CD8-positive, alpha-beta T cell (primary cell): ENCODE measurements at places on chromosomes 4 and X. TPM values are rescaled to one million over a fixed set of nuclear protein-coding genes. Genes with fewer than 3 reads are reported as not detected.

Gene POU4F2
- total RNA-seq = not detected

Gene TGIF2LX
- not detected for total RNA-seq

DNA sequence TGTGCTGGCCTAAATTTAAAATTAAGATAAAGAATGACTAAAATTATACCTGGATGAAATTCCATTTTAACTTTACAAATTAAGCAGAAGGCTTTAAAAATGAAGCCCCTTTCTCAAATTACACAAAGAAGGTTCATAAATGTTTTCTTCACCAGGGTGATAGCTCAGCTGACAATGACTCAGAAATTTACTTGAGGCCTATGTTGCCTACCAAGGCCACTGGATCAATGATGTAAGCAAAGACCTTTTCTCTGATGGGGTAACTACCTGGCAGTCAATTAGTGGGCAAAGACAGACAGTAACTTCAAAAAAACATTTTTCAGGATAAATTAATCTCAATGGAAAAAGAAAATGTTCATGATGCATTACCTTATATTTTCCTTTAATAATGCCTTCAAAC lies 23.9 kb upstream of the GPR34 start:
- DNase-seq = no peak

GRCh38 chr4:184282251-184282713 lies 64.6 kb upstream of the ENPP6 start:
- peak; percentile 39 for DNase-seq

DNA sequence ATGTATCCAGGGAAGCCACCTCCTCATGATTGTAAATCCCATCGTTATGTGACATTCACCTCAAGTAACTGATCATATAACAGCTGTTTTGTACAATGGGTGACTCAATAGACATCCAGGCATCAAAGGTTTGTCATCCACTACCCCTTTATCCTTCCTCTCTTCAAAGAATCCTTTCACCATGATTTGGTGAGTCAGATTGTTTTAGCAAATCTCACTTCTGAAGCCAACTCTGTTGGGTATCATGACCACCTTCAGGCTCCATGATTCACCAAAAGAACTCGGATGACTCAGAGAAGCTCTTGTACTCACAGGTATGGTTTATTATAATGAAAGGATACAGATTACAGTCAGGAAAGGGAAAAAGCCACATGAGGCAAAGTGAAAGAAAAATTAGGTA lies 132.1 kb downstream of the PWWP3B start:
- no peak for DNase-seq

DNA sequence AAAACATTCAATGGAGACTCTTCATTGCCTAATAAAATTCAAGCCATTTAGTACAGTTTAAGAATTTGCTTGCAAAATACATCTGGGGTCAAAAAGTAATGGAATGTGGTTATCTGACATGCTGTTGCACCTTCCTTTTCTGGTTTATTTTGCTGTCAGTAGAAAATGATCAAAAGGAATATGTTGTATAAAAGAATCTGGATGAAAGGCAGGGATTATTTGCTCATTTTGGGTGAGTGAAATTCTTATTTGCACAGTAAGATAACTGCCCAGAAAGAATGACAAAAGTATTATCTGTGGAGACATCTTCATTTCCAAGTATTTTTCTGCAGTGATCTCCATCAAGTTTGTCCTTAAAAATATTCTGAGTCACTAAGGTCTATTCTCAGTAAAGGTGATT lies 30.4 kb downstream of the BOD1L1 start:
- DNase-seq = no peak

GRCh38 chrX:152902502-152902820 lies 4.6 kb downstream of the ZNF185 start:
- DNase-seq = no peak

DNA sequence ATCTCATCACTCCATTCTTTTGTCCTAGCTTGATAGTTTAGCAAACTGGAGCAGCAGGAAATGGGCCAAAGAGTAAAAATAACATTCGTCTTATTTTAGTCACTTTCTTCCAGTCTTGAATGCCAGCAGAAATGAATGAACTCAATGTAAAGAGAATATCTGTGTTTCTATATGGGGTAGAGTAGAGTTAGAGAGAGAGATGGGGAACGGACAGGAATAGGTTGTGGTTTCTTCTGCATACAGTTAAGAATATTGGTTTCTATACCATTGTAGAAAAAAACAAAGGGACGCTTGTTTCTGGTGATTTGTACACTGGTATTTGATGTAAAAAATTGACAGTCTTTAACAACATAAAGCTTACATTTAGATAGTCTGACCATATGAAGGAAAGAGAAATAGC lies 8.9 kb downstream of the GPR174 start:
- no peak for DNase-seq

GRCh38 chrX:72409993-72410392 lies 104.3 kb upstream of the CITED1 start:
- no peak for DNase-seq

DNA sequence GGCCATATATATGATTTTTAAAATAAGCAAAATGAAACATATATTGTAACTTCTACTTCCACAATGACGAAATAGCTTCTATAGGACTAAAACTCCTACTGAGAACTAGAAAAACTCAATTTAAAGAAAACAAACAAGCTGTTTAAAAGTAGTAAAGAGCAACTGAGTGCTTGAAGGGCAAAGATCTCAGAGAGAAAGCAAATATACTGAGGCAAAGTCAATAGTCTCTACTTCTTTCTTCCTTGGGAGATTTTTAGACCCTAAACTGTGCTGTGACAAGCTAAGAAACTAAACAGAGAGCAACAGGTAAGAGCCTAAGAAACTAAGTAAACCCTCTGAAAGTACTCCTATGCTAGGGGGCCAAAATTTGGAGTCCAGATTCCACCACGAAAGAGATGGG lies 8.6 kb downstream of the RCHY1 start:
- no peak for DNase-seq

DNA sequence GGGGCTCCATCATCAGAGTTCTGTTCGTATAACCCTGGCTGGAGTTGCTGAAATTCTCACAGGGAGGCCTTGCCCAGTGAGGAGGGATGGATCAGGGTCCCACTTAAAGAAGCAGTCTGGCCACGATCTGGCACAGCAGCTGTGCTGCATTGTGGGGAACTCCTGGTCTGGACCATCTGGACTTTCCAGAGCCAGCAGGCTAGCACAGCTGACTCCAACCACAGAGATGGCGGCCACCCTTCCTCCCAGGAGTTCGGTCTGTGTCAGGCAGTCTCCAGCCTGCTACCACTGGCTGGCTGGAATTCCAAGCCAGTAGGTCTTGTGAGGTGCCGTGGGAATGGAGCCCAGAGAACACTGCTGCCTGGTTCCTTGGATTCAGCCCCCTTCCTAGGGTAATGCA lies 62.0 kb downstream of the SLAIN2 start:
- no peak for DNase-seq

DNA sequence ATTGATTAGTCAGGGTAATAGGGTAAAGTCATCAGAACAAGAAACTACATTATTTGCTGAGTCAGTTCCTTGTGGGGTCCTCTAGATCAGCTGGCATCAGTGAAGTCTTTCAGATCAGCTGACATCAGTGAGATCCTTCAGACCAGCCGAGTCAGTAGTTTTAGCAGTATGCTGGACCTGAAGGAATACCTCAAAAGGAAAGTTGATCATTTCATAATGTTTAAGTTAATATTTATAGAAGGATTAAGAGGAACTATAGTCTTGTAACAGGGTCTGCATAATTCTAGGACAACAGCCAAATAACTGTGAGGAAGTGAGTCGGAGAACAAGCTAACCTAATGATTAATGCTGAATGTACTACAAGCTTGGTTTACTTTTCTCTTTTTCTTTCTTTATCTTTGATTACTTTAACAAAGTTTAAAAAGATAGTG lies 958 bp upstream of the UGT2B7 start:
- no peak for DNase-seq

DNA sequence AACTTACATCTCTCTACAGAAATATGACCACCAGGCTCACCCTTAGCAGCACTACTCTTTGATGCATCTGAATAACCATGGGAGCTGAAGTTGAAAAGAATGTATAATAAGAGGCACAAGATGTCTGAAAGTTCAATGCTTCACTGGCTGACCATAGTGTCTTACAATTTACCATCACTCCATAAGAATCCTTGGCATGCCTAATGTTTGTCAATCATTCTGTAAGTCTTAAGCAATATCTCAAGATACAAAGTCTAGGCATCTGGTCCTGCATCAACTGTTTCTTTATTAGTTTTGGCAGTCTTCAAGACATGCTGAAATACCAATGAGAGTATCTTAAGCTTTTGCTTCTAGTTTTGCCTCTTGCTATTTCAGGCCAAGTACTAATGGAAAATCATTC lies 755.5 kb downstream of the STIM2 start:
- no peak for DNase-seq
